ENCODE measurements at places on chromosomes 6 and 20.
A peak's percentile ranks its signal among the peaks of the same experiment; 100 is the strongest.

GRCh38 chr20:34084227-34084923 is 27.7 kb downstream of the EIF2S2 start:
- no peak for DNase-seq

- peak; percentile 63 for DNase-seq
Measured at GRCh38 chr20:57435498-57436222, 44.5 kb downstream of the RBM38 start.

DNA sequence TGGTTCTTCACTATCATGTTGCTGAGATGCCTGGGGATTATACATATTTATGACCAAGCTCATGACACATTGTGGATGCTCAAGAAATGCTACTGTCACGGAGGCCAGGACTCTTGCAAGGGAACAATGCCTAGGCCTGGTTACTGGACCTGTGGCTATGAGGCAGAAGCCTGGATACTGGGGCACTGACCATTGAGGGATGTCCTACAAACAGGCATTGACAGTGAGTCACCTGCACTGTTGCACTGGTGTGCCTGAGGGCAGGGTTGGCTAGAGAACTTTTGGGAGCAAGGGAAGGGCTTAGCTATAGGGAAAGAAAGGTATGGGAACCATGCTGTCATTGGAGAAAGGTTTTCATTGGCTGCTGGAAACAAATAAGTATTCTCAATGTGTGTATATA is 313.1 kb upstream of the SUPT3H start:
- DNase-seq = no peak

DNA sequence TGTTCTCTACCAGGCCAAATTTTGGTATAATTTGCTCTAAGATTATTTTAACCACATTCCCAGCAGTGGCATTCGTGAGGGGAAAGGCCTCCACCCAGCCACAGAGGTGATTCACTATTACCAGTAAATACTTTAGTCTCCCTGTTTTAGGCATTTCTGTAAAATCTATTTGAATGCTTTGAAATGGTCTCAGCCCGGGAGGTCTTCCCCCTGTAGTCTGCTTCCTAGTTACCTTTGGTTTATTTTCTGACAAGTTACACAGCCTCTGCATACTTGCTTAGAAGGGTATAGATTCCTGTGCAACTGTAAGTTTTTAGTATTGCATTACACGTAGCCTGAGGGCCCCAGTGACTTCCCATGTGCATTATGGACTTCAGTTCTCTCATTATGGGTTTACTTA is 248.7 kb downstream of the C6orf118 start:
- no peak for DNase-seq

DNA sequence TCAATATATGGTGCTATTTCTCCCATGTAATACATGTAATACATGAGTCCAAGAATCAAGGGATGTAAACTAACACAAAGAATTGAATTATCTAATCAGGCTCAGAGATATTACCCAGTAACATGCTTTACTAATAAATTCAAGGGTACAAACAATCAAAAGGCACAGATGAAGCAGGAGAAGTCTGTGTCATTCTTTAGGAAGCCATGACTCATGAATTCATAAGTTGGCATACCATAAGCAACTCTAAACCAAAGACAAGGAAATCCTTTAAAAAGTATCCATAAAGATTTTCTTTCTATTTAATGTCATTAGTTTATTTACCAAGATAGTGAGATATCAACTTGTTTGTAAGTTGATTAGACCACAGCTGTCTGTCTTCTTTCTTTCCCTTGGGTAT is 446.0 kb upstream of the IMPG1 start:
- no peak for DNase-seq

- no peak for DNase-seq
Measured at GRCh38 chr6:136889271-136890193, 32.6 kb upstream of the SLC35D3 start.

GRCh38 chr20:62891111-62891510 is 29.5 kb upstream of the TCFL5 start:
- no peak for DNase-seq
